ENCODE measurements at places on chromosomes 4 and X.

DNA sequence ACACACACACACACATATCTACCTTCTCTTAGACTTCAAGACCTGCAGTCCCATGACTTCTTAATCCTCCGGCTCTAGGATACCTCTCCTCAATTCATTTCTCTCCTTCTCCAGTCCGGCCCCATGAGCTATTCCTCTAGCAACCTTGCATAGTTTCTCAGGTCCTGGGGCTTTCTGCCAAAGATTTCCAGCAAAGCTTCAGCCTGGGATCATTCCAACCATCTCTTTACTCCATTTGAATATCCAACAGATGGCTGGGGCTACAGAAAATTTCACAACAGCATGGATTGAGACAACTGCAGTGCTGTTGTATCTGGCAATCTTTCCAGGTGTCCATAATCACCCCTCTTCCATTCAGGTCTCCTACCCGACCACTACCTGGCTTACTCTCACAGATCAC lies 184.1 kb downstream of the DCHS2 start:
- no peak for DNase-seq

- DNase-seq, result no peak
Observed at GRCh38 chr4:185504098-185505047, 30.9 kb downstream of the PDLIM3 start.

- peak; percentile 77 for DNase-seq
Observed at GRCh38 chrX:100643956-100644860, at the start of gene SRPX2. Gene SRPX2 (plus strand): TSS chrX:100644199. CDS start chrX:100646323, 2,124 bp downstream.

- DNase-seq, result peak; percentile 30
Observed at GRCh38 chrX:52574416-52575275, 57.8 kb upstream of the XAGE1B start.

DNA sequence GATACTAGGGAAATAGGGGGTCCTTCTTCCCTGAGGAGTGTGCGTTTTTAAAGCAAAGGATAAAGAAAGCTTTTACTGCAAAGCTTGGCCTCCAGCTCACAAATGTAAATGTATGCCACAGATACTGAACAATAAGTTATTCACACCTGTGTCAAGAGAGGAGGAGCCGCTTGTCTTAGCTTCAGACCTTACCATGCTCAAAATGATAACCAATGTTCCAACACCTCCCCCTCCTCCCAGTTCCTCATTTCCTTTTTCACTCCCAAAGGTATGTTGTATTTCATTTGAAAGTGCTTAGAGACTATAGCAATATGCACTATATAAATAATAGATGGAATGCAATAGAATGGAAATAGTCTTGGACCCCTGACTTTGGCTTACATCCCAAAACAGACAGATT lies 47.0 kb upstream of the RAPGEF2 start:
- no peak for DNase-seq

GRCh38 chrX:19679787-19680186 lies 164.5 kb upstream of the MAP3K15 start:
- no peak for DNase-seq

- no peak for DNase-seq
Observed at GRCh38 chr4:89009761-89010369, 47.1 kb downstream of the FAM13A start.

GRCh38 chr4:15318621-15319348 lies 109.0 kb upstream of the C1QTNF7 start:
- no peak for DNase-seq

GRCh38 chr4:12701384-12701783 lies 782.8 kb downstream of the RAB28 start:
- DNase-seq, result no peak

DNA sequence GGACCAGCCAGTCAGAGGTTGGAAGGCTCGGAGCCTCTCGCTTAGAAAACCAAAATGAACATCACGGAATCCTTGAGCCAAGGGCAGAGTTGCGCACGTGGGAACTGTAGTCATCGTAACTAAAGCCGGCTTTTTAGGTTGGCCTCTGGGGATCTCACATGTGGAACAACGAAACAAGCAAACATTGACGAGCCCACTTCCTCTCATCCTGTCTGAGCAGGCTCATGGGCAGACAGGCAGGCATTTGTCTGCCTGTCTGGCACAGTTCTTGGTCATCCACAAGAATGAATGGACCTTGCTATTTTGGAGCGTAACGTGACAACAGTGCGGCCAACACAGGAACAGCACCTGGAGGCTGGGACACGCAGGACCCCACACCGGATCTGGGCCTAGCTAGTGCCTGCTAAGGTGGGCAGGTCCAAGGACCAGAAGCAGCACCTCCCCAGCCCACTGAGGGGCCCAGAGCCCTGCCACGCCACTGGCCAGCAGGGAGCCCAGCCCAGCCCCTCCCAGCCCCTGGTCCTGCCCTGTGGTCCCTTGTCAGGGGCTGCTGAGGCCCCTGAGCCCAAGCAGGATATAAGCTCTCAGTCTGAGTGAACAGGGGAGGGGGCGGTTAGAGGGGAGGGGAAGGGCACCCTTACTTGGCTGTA lies 9.2 kb upstream of the TREX2 start:
- DNase-seq, result no peak

DNA sequence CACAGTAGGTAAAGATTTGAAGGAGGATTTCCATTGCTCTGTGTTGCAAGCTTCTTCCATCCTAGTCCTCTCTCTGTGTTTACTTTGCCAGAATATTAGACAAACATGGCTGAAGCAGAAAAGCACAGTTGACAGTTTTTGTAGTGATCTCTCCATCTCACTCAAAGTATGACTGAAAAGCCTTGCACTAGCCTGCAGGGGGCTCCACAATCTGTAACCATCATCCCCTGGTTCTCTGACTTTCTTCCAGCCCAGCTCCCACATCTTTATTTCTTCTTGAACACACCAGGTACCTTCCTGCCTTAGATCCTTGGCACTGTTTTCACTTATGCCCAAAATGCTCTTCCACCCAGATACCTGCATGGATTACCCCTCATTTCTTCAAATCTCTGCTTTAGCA lies 34.1 kb upstream of the HHIP start:
- no peak for DNase-seq

DNA sequence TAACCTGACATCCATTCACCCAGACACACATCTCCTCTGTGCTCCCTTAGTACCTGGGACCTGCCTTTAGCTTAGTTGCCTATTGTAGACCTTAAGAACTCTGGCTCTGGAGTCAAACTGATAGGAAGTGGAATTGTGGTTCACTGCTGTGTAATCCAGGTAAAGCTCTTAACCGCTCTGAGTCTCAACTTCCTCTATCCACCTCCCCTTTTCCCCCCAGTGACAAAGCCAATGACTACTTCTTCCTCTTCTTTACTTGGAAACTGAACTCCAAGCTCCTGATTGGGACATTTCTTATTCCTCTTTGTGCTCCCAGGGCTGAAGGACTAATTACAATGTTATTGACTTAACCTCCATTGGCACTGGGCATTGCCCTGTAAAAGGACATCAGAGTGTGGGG lies 94.1 kb downstream of the DRD5 start:
- no peak for DNase-seq

DNA sequence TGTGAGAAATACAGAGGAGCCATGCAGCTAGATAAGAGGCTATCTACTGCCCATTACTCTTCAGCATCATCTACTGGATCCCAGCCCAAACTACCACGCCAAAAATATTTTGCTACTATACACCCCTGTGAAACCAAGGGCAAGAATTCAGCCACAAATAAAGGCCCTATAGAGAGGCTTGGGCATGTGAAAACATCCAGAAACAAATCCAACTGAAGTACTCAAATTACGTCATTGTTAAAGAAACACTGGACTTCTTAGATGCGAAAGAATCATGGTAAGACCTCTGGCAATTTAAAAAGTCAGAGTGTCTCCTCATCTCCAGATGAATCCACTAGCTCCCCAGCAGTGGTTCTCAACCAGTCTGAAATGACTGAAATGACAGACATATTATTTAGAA lies 12.8 kb downstream of the NDST3 start:
- no peak for DNase-seq

GRCh38 chr4:98653890-98654867 lies 4.2 kb downstream of the TSPAN5 start:
- peak; percentile 63 for DNase-seq

DNA sequence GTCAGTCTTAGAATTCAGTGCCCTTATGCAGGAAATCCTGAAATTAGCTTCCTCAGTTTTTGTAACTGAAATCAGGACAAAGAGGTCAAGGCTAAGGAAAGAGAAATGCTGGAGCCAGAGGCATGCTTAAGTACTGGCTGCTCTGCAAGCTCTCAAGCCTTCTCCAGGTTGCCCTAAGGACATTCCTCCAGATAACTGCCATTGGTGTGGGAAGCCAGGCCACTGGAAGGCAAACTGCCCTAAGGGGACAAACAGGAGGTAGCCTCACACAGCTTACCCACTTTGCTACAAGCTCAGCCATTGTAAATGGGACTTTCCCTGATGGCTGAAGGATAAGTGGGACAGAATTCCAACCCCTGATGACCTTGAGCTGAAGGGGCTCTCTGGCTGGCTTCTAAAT lies 606.9 kb upstream of the PCDH10 start:
- no peak for DNase-seq

All from kidney capillary endothelial cell (primary cell).